Heart right ventricle (tissue), 16 donors: ENCODE measurements at places on chromosomes 1 and 21.
A peak's percentile ranks its signal among the peaks of the same experiment; 100 is the strongest.

GRCh38 chr1:237953238-237953637, 62.5 kb upstream of the ZP4 start:
- DNase-seq: no peak

GRCh38 chr21:28337315-28337714, 655.4 kb downstream of the LTN1 start:
- DNase-seq: no peak

GRCh38 chr1:207318072-207318619, 3.3 kb upstream of the CD55 start:
- no peak for DNase-seq

DNA sequence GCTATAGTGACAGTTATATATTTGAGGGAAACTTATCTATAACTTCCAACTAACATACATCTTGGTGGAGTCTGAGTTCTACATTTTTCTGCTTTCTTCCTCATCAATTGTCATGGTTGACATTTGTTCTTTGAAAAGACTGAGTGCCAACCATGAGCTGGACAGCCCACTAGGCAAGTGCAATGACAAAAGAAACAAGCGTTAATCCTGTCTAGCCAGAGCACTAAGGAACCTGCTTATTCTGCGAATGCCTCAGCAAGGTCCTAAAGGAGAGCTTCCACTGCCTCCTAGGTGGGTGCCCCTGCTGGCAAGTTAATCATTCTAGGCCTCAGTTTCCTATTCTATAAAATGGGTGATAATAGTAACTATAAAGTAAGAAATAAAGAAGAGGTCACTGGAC, 44.8 kb downstream of the IRF2BP2 start:
- no peak for DNase-seq

GRCh38 chr1:65279070-65279779, 30.1 kb upstream of the DNAJC6 start:
- peak; percentile 42 for DNase-seq

GRCh38 chr1:32464716-32465577, at the start of gene ZBTB8B:
ZBTB8B (plus strand) TSS chr1:32465072; CDS start chr1:32470625, 5,553 bp downstream.
- peak; percentile 72 for DNase-seq

- no peak for DNase-seq
Measured at GRCh38 chr1:229985613-229986010, 81.4 kb upstream of the GALNT2 start.

GRCh38 chr21:45945066-45945867, 36.3 kb upstream of the COL6A1 start:
- no peak for DNase-seq

DNA sequence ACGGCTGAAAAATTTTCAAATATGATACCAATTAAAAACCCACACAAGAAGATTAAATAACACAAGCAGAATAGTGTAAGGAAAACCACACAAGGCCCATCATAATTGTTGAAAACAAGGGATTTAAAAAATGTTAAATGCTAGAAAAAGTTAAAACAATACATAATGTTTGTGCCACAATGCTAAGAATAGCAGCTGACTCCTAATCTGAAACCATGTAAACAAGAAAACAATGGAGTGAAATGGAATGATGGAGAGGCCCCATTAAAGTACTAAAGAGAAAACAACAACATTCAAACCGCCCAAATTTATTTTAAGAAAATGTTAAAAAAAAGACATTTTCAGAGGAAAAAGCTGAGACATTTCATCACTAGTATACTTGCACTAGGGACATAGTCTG, 663.6 kb upstream of the NCAM2 start:
- DNase-seq: no peak

- DNase-seq: no peak
Measured at GRCh38 chr1:219185486-219186117, 11.9 kb downstream of the LYPLAL1 start.

- no peak for DNase-seq
Measured at GRCh38 chr1:243475966-243476365, 220.1 kb downstream of the SDCCAG8 start.

DNA sequence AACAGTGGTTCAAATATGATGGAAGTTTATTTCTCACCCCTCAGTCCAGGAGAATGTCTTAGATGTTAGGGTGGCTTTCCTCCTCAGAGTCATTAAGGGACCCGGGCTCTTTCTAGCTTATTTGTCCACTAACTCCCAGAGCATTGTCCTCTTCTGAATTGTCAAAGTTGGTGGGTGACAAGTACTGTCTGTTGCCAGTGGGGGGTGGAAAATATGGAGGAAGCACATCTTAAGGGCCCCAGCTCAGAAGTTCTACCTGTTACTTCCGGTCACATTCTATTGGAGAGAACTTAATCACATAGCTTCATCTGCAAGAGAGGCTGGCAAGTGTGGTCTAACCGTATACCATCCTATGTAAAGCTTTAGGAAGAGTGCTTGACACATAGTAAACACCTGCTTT, 7.1 kb downstream of the CLIC4 start:
- no peak for DNase-seq

DNA sequence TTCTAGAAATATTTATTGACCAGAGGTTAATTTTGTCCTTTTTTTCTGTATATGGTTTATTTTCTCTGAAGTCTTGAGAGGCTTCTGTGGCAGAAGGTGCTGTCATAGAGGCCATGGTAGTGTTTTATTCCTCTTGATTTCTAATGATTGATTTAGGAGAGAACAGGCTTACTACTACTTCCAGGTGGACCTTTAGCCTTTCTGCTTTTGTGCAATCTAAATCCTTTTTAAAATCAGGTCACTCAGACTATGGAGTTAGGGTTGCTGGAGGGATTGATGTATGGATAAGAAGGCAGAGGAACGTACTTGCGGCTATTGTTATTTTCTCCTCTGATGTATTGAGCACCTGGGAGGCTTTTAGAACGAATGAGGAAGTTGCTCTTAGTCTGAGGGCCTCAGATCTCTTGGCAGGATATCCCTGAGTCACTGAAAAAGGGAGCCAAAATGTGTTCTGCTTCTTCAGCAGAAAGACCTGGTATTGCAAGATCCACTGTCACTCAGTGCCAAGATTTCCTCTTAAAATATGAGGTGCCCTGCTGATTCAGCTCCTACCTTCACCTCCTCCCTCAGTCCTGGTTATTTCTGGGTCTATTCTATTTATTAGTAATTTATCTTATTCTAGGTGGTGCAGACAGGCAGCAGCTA, 277.4 kb downstream of the ZNF648 start:
- DNase-seq: no peak
